ENCODE measurements at places on chromosomes 12 and 14.

DNA sequence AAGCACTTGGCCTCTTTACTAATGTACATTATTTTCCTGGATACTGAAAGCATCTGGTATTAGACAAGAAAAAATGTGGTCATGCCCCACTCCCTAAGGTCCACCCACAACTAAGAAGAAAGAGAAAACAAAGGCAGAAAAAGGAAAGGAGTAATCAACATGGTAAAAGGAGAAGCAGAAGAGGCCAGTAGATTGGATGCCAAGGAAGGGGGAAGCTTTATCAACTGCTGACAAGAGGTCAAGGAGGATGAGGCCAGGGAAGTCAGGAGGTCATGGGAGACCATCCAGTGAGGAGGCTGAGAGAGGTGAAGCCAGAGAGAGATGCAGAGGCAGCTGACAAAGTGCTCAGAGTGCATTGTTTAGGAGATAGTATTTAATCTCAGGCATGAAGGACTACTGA is 383.5 kb downstream of the ZFP36L1 start:
- no peak for DNase-seq

GRCh38 chr12:52704464-52704863 is 1.1 kb upstream of the KRT77 start:
- DNase-seq, result no peak

DNA sequence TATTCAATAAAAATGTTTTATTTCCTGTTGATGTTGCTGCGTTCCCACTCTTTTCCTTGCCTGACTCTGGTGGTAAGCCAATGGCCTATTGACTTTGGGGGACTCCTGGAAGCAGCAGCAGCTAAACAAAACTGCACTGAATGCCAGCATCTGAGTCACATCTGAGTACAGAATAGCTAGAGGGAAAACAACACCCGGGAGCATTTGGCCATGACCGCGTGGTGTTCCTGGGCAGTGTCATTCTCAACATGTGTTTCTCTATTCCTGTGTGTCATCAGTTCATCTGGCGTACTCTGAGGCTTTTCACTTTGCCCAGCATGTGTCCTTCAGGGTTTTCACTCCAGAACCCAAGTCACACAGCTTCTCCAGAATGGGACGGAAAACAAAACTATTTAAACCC is 238.8 kb downstream of the PAWR start:
- no peak for DNase-seq

GRCh38 chr12:47411966-47412365 is 293.9 kb downstream of the RPAP3 start:
- DNase-seq, result no peak

GRCh38 chr12:45969084-45969483 is 21.3 kb downstream of the SCAF11 start:
- DNase-seq, result no peak

DNA sequence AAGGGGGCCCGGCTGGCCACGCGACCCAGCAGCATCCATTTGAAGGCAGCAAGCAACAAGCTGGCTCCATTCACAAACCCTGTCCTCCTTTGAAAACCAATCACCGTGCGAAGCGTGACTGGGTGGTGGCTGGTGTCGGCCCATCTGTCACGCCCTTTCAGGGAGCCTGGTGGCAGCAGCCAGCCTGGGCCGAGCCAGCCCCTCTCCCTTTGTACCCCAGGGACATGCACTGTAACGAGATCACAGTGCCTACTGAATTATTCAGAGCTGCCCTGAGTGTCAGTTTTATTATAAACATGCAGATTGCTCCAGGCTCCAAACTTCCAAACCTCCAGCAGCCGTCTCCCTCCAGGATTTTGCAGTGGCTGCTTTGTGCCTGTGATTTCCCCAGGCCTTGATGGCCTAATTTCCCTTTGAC is 22.3 kb upstream of the CTDSP2 start:
- no peak for DNase-seq

DNA sequence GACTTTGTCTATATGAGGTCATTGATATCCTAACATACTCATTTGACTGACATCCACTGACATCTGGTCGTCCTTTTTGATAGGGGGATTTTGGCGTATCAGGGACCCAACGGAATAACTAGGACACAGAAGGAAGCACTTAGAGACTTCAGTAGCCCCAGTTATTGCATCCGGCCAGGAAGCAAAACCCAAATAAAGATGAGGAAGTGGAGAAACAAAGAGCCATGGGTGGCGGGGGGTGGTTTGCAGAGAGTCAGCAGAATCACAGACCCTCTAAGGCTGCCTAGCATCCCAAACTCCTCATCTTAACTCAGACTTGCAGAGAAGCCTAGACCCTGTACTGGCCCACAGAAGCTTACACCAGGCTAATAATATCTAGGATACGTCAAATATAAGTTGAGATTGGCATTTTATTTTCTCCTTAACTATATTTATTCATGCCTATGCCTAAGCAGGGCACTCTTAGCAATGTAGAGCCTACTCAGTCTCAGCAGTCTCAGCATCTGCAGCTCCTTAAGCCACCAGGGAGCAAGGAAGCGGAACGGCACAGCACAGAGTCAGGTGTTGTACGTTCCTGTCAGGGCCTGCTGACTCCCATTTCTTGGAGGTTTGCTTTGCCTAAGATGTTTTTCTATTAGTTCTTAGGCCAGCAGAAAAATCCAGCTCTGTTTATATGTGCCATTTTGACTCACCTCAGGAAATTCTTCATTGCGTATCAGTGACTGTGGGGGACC is 45.1 kb downstream of the KCNA1 start:
- DNase-seq, result no peak

GRCh38 chr12:132143336-132144071 is 615 bp downstream of the DDX51 start:
- no peak for DNase-seq

DNA sequence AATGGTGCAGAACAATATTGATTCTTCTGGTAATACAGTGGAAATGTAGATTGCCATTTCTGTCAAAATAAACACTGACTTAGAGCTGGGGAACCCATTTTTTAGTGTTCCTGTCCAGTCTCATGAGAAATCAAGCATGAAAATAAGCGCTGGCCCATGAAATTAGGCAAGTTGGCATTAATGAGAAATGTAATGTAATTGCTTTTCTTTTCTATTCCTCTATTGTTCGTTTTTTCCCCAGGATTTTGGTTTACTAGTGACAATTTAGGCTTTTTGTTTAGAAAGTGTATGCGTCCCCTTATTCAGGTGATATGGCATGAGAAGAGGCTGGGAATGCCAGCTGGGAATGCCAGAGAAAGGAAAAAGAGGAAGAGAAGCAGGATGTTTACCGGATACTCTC is 64.4 kb upstream of the KICS2 start:
- no peak for DNase-seq

DNA sequence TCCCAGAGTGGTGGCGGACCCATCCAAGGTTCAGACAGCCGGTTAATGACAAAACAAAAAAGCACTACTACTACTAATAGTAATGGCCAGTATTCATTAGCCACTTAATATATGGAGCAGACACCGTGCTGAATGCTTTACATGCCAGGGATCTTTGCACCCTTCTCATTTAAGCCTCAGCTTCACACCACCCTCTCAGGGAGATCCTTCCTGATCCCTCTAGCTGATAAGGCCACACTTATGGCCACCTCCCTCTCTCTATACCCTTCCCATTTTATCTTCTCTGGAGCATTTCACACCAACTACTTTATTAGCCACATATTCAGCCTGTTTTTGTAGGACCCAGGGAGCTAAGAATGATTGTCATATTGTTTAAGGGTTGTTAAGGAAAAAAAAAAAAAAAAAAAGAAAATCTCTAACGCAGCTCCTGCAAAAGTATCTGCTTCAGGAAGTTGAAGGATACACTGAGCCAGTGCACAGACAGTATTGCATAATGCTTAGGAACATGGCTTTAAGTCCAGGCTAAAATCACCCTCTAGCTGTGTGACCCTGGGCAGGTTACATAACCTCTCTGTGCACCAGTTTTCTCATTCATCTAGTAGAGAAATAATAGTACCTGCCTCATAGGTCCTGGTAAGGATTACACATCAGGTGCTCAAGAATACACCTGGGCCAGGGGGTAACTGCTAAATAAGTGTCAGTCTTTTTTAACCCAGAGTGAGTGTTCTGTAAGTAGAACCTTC is 29.4 kb downstream of the NUAK1 start:
- DNase-seq, result no peak

GRCh38 chr12:108298761-108299275 is 40.3 kb downstream of the CMKLR1 start:
- no peak for DNase-seq

GRCh38 chr14:96148631-96149030 is 56.0 kb upstream of the BDKRB2 start:
- DNase-seq, result no peak

GRCh38 chr12:67790660-67791059 is 142.1 kb downstream of the DYRK2 start:
- no peak for DNase-seq

GRCh38 chr12:67929384-67929772 is 59.9 kb upstream of the IFNG-AS1 start:
- no peak for DNase-seq

DNA sequence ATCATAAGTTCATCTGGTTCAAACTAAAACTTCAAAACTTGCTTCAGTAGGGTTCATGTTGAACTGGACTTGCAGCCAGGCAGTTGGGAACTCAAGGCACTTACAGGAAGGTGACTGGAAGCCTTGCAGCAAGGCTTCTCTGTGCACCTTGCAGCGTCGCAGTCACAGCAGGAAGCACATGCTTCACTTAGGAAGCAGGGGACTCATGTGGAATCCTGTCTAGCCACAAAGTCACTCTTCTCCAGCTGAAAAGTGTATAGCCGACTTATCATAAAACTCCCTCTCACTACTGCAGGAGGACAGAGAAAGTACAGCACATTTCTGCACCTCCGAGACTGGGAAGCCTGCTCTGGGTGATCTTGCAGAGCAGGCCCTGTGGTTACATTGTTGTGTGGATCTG is 114.0 kb upstream of the PRB2 start:
- no peak for DNase-seq

DNA sequence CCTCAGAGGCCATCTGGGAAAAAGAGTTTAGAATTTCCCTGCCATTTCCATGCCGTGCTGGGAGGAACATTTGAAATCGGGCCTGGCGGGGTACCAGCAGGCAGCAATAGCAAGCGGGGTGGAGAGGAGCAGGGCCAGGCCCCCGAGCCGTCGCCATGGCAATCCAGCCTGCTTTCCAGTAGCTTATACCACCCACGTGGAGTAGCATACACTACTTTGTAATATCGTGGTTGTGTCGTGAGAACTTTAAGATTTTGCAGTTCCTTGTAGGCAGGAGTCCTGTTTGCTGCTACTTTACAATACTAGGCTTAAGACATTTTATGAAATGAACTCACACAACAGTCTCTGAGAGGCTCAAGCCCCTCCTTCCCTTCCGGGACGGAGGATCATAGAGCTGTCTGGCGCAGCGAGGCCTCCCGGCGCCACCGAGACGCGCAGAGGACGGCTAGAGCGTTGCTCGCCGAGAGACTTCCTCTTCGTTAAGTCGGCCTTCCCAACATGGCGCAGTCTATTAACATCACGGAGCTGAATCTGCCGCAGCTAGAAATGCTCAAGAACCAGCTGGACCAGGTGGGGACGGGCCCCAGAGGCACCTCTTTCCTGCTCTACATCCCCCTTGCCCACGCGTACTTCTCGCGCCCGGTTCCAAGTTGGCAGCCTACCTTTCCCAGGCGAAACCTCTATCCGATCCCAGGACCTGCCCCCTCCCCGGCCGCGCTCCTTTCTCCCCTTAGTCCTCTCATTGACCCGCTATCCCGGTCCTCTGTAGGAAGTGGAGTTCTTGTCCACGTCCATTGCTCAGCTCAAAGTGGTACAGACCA is at the start of gene PFDN5:
PFDN5 (plus strand) TSS at position 473 of the 821 bp plus-strand sequence; CDS start at position 499, 26 bp downstream.
- DNase-seq, result peak; percentile 54

GRCh38 chr14:53346988-53347387 is 193.9 kb upstream of the DDHD1 start:
- no peak for DNase-seq

All from esophagus squamous epithelium (tissue), 5 donors.